ENCODE measurements at places on chromosomes 13 and 19.

DNA sequence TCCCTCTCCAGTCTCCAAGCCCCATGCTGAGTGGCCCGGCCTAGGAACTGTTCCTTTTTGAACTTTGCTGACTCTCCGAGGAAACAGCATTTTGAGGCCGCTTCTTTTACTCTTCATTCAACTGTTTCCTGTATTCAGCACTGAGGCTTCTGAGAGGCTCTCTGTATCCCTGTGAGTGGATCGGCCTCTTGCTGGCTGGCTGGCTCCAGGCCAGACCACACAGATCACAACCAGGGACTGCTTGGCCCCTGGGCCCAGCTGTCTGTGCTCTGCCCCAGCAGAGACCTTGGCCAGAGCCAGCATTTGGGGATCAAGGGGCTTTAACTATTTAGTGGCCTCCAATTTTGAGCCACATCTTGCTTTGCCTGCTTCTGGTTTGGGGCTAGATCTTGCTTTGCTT lies 75.6 kb upstream of the KL start:
- no peak for DNase-seq

- DNase-seq: no peak
Measured at GRCh38 chr13:37173214-37173613, 67.8 kb upstream of the CSNK1A1L start.

- peak; percentile 90 for DNase-seq
Measured at GRCh38 chr19:1503089-1503924, 9.5 kb downstream of the ADAMTSL5 start.

DNA sequence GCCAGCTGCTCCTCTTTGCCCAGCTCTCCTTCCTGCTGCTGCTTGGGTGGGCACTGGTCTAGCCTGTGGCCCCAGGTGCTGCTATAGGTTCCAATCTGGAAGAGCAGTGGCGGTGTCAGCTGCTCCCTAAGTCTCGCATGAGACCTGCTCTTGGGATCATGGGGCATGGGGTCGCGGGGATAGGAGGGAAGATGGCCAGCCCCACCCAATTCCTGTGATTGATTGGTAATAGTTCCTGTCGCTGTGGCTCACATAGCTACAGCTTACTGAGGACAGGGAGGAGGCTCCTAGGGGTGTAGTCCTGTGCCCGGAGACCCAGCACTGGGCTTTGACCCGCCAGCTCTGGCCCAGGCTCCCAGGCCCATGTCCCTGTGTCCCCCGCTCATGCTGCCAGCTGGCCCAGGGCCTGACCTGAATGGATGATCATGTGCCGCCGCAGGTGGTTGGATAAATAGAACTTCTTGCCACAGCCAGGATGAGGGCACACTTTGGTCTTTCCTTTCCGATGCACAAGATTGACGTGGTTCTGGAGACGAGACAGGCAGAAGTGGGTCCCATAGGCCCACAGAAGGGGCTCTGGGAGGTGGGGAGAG lies 4.5 kb upstream of the ELAVL3 start:
- DNase-seq: no peak

GRCh38 chr19:7348587-7349230 lies at the start of gene ARHGEF18:
TSS of gene ARHGEF18 (plus strand) at chr19:7348937. CDS start at chr19:7362891, 13,954 bp downstream.
- DNase-seq: peak; percentile 85

DNA sequence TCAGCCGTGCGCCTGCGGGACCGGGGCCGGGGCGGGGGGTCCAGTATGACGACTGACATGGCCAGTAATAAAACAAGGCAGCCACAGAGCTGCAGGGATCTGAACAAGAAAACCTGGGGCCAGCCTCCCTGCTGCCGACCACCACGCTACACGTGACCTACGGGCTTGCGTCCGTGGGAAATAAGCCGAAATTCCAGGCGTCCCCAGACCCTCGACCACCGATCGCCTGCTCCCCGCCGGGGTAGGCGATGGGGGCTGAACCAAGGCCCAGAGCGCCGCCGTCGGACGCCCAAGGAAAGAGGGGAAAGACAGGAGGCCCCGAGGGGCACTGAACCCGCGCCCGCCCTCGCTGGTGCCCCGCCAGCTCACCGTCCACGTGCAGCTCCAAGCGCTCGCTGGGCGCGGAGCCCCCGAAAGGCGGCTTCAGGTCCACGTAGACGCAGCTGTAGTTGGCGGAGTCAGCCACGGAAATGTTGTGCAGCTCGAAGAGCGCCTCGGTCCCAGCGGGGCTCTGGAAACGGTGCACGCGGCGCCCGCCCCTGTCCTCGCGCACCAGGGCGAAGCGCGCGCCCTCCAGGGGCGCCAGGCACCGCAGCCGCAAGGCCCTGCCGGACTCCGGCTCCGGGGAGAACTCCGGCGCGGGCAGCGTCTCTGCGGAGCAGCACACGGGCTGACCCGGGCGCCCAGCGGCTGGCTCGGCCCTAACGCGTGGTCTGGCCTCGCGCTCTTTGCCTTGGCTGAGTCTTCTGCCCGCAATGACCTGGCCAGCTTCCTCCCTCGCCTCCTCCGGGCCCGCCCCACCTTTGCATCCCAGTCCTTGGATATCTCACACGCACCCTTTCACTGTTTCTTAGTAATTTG lies 3.1 kb downstream of the A1BG start:
- no peak for DNase-seq

All from activated CD4-positive, alpha-beta T cell treated with anti-CD3 and anti-CD28 coated beads, Interleukin-2, amount 10 ng/mL, durations not matched to agents 24 days and 14 days (primary cell).